ENCODE measurements at places on chromosomes 2 and 18.

DNA sequence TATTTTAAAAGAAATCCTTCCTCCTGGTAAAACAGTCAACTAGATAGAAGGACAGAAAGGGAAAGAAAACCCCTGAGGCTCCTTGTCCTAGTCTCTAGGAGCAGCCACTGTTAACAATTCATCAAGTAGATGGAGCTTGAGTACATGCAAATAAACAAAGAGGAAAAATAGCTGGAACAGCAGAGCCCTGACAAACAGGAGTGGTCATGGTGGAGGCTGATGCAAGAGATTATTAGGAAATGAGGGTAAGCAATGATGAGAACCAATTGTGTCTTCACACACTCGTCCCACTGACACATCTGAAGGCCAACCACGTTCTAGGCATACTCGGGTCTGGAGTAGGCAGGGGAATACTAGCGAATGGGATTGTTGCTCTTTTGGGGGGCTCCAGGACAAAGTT lies 9.2 kb downstream of the DLGAP1 start:
- DNase-seq: no peak

- DNase-seq: no peak
Measured at GRCh38 chr2:220410296-220410695, 782.9 kb downstream of the SLC4A3 start.

DNA sequence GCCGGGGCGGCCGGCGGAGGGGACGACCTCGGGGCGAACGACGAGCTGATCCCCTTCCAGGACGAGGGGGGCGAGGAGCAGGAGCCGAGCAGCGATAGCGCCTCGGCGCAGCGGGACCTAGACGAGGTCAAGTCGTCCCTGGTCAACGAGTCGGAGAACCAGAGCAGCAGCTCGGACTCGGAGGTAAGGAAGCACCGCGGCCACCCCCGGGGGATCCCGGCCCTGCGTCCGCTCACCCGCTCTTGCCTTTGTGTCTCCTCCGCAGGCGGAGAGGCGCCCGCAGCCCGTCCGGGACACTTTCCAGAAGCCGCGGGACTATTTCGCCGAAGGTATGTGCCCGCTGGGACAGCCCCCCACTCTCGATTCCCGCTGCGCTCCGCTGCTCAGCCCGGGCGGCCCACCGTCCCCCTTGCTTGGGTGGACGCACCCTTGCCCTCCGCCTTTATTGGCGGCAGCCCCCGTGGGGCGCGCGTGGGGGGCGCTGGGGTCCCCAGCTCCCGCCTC lies 611 bp downstream of the TCF7L1 start:
- peak; percentile 22 for DNase-seq

DNA sequence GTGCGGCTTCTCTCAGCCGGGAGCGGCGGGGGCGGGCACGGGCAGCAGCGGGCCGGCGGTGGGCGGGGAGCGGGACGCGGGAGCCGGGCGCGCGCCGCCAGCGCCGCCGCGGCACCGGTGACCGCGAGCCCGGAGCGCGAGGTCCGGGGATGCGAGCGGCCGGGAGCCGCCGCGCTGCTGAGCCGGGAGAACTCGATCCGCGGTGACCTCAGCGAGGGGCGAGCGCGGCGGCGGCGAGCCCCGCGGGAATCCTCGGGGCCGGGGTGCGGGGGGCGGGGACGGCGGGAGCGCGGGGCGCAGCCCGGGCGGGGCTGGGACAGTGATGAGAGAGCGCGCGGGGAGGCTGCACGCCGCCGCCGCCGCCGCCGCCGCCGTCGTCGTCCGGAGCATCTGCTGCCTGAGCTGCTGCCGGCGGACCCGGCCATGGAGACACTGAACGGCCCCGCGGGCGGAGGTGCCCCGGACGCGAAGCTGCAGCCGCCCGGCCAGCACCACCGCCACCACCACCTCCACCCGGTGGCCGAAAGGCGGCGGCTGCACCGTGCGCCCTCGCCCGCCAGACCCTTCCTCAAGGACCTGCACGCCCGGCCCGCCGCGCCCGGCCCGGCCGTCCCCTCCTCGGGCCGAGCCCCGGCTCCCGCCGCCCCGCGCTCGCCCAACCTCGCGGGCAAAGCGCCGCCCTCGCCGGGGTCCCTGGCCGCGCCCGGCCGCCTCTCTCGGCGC lies at the start of gene MTCL1:
Gene MTCL1, plus strand, starts transcription at position 319 of the 723 bp plus-strand sequence. Its CDS starts 105 bp downstream, at position 424.
- DNase-seq: peak; percentile 28

- no peak for DNase-seq
Measured at GRCh38 chr2:151878204-151878603, 50.0 kb upstream of the ARL5A start.

GRCh38 chr2:203463266-203463678 lies 71.8 kb downstream of the RAPH1 start:
- no peak for DNase-seq

- DNase-seq: no peak
Measured at GRCh38 chr18:3223356-3223755, 3.6 kb upstream of the MYOM1 start.

GRCh38 chr2:9213477-9214051 lies 7.0 kb downstream of the ASAP2 start:
- no peak for DNase-seq

DNA sequence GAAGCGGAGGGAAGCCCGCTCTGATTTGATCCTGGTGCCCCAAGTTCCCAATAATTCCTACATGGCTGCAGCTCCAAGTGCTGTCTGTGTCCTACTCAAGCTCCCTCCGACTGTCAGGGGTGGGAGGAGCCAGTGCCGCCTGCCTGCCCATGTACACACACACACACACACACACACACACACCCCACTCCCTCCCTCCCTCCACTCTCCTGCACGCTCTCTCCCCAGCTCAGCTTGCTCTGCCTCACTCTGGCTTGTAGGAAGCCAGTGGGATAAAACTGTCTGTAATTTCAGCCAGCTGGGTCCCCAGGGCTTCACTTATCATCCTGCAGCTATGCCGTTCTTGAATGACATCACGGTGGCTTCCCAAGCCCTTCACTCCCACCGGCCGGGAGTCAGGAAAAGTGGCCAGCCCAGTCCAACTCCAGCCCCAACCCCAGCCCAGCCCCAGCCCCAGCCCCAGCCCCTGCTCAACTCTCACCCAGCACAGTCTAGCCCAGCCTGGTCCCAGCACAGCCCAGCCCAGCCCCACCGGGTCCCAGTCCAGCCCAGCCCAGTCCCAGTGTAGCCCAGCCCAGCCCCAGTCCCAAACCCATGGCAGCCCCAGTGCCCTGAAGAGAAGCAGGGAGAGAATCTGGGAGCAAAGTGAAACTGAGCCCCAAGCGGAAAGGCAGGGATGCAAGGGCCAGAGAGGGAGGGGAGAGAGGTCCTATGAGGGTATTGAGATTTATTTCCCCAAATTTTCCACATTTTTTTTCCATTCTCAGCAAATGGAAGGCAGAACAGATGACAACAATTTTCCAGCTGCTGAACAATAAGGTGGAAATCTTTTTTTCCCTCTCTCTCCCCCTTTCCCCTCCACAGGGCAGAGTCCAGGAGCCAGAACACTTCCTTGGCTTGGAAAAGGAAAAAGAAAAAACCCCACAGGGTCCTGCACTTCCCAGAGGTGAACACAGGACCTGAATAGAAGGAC lies 144.0 kb downstream of the TNS1 start:
- DNase-seq: no peak

GRCh38 chr18:5197032-5197434 lies at the start of gene AKAIN1:
TSS of gene AKAIN1 (minus strand) at chr18:5197257. CDS start at chr18:5197053, 204 bp downstream.
- peak; percentile 3 for DNase-seq

- DNase-seq: no peak
Measured at GRCh38 chr18:62549755-62550154, 26.9 kb downstream of the ZCCHC2 start.

DNA sequence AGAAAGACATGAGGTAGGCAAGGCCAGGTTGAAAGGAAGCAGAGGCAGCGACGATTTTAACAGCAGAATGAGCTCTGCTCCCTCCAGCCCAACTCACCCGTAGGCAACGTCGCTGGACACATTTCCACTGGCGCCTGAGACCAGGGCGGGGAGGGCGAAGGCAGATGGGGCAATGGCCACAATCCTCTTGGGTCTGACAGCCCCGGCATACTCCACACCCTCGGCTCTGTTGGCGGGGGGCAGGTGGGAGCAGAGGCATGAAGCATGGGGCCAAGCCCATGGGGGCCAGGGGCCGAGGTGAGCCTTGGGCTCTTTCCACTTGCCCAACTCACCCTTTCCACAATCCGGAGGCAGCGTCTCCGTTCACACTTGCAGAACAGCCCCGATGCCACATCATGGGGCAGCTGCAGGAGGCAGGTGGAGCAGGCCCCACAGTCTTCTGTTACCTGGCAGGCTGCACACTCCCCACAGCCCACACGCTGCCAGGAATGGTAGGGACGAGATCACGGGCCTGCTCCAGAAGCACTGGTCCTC lies 5.8 kb downstream of the MBD1 start:
- no peak for DNase-seq

DNA sequence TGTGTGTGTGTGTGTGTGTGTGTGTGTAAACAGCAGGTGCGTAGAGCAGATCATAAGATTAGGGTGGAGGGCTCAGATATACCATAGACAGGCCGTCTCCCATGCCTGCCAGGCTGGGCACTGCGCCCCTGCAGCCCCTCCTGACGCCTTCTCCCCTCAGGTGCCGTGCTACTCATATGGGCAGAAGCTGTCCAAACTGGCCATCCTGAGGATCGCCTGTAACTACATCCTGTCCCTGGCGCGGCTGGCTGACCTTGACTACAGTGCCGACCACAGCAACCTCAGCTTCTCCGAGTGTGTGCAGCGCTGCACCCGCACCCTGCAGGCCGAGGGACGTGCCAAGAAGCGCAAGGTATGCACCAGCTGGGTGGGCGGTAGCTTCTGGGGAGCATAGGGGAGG lies 10.0 kb downstream of the ATOH8 start:
- no peak for DNase-seq

GRCh38 chr2:240961910-240962299 lies 36.5 kb upstream of the SNED1 start:
- DNase-seq: no peak

- no peak for DNase-seq
Measured at GRCh38 chr18:75183524-75183923, 25.4 kb downstream of the PTGR3 start.

- no peak for DNase-seq
Measured at GRCh38 chr2:199197448-199197847, 260.3 kb downstream of the SATB2 start.

- peak; percentile 23 for DNase-seq
Measured at GRCh38 chr18:56652802-56653201, 1.6 kb downstream of the WDR7 start.
